Stimulated activated CD4-positive, alpha-beta T cell treated with anti-CD3 and anti-CD28 coated beads, Interleukin-1b, Interleukin-23, amount 100 ng/mL, for 1 hour (primary cell): ENCODE measurements at places on chromosomes 11 and 22.

- no peak for DNase-seq
These were observed 64.4 kb upstream of the PARVG start for GRCh38 chr22:44116331-44116730.

- DNase-seq: no peak
These were observed 442.2 kb upstream of the DDI1 start for GRCh38 chr11:103594283-103594682.

DNA sequence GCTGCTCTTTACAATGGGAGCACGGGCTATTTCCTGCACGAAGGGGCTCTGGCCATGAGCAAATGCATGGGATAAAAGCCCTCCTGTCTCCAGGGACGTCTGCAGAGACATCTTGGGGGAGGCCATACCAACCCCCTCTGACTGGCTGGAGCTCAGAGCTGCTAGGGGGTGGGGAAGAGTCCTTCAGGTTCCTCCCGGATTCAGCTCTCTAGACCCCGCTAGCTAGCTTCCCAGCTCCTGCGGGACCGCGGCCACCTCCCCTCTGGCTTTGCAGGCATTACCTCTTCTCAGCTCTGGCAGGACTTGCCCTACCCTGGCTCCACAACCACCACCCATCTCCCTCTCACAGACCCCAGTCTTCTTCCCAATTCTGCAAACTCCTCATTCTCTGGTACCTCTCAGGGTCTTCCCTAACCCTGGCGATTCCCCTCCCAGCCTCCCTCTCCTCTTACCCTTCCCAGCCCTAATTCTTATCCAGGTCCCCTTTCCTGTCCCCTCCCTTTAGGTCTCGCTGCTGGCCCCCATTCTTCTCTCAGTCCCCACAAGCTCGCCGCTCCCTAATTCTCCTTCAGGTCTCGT lies 802 bp downstream of the SYT13 start:
- DNase-seq: no peak

- no peak for DNase-seq
These were observed 45.2 kb downstream of the PLAAT5 start for GRCh38 chr11:63445720-63446119.

- DNase-seq: no peak
These were observed 11.3 kb downstream of the GGTLC2 start for GRCh38 chr22:22655452-22656290.

DNA sequence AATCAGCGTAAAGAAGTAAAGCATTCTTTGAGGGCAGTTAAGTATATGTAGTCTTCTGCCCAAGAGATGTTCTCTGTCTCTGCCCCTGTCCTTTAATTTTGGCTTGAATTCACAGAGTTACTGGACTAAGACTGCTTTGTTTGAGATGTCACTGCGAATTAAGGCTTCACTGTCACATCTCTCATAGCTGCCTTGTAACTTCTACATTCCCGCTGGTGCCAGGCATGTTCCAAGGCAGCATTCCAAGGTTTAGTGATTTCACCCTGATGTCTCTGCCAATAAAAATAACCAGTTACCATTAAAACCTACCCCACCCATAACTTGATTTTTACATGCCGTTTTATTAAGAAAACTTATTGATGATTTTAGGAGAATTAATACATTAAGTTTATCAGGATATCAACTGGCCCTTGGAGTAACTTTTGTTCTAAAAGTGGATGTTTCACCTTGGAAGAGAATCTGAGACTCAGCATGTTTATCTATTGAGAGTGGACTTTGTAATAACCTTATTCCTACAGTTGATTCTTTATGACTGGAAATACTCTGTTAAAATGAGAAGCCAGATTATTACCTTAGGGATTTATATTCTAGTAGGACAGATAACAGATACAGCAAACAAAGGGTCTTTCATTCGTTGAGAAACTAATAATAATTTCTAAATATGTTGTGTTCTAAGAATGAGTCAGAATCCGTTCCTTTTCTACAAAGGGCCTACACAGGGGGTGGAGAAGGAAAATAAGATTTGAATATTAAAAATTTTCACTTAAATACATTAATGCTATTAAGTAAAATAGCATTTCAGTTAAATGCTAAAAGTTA lies 110.2 kb downstream of the UVRAG start:
- no peak for DNase-seq
